ENCODE measurements at places on chromosomes 3 and 15. TPM values are rescaled to one million over a fixed set of nuclear protein-coding genes. Genes with fewer than 3 reads are reported as not detected.
A peak's percentile ranks its signal among the peaks of the same experiment; 100 is the strongest.

GRCh38 chr3:17023006-17023664 is 138.4 kb downstream of the PLCL2 start:
- peaks cover 37% of the 10 kb centered on the region for H3K4me1 ChIP-seq
- H3K27ac ChIP-seq, result peak overlapping the region; percentile 77
- H3K36me3 ChIP-seq, result peaks cover 35% of the 10 kb centered on the region
- DNase-seq, result peak; percentile 73
- H3K27me3 ChIP-seq, result no peaks in the 10 kb centered on the region

DNA sequence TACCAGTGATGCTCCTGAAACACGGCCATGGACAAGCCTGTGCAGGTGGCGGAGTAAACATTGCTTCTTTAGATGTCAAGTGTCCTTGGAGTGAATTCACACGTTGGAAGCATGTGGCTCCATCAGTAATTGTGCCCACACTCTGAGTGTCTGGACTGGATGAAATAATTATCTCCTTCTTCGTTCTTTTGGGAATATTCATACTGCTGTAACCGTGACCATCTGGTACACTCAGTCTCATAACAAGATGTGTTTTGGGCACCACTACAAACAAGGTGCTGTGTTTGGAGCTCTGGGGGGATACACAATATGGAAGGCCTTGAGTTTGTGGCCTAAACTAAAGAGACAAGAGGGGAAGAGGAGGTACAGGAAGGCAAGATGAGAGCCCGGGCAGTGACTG is 165.6 kb downstream of the APBA2 start:
- no peak overlapping the region for H3K27ac ChIP-seq
- no peaks in the 10 kb centered on the region for H3K27me3 ChIP-seq
- no peak overlapping the region for H3K4me3 ChIP-seq
- peaks cover 17% of the 10 kb centered on the region for H3K4me1 ChIP-seq
- DNase-seq, result no peak

DNA sequence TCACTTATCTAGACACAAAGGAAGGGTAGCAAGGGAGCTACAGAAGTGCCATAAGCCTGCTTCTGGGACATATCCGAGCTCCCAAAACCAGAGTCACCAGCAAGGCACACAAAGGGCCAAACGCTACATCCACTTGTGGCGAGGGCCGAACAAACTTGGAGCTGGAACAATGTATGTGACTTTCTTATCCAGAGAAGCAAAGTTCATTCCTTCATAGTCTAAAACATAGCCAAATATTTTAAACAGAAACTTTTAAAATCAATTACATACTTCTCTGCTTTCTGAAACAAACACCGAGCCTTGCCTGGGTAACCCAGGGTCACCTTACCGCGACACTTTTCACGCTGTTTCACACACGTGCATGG is 15.9 kb downstream of the ZXDC start:
- no peak overlapping the region for H3K27ac ChIP-seq
- DNase-seq, result no peak
- peaks cover 33% of the 10 kb centered on the region for H3K36me3 ChIP-seq
- H3K27me3 ChIP-seq, result no peaks in the 10 kb centered on the region
- H3K4me3 ChIP-seq, result no peak overlapping the region
- no peaks in the 10 kb centered on the region for H3K4me1 ChIP-seq

GRCh38 chr15:62046078-62046743 is 14.0 kb downstream of the VPS13C start:
- H3K4me3 ChIP-seq, result peak overlapping the region; percentile 62
- peak overlapping the region; percentile 79 for H3K27ac ChIP-seq
- DNase-seq, result no peak
- H3K36me3 ChIP-seq, result peaks cover 8% of the 10 kb centered on the region
- H3K4me1 ChIP-seq, result peaks cover 26% of the 10 kb centered on the region

DNA sequence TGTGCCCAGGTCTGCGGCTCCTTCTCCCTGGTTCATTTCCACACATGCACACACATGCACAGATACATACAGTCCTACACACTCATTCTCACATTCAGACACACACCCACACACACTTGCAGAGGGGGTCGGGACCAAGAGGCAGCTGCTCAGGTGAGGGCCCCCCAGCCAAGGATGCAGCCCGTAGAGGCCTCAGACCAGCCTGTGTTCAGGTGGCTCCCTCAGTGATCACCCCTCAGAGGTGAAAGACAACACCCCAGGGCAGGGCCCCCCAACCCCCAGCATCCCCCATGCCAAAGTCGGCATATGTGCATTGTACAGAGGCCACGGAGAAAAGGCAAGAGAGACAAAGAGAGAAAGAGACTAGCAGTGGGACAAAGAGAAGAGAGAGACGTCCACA is 5.9 kb upstream of the CORO2B start:
- H3K36me3 ChIP-seq, result no peaks in the 10 kb centered on the region
- peaks cover 3% of the 10 kb centered on the region for H3K4me1 ChIP-seq
- DNase-seq, result no peak

DNA sequence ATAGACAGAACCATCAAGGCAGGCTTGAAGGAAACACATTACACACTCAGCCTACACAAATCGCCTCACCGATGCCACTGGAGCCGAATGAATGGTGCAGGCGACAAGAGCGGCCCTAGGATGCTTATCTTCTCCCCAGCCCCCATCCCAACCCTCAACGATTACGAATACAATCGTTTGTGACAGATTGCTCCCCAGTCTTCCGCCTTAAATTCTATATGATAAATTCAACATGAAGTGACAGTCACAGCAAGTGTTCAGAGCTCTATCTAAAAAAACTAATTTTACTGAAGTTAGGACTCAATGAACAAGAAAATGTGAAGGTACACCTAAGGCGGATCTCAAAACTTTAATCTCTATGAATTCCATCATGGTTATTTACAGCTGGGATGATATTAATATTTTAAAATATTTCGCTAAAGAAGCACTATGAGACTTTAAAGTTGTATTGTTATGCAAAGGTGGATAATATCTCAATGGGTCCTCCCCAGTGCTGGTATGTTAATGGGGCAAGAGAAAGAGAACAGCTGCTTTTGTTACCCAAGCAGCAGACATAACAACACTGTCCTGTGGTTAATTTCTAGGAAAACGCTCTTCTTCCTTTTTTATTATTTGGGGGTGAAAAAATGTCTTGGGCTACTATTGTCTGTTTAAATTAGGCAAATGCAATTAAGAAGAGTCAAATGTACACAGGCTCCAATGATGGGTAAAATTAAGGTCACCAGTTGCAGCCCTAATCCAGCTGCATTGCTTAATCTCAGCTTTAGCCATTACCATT is 147.6 kb upstream of the NR2F2 start:
- no peak overlapping the region for H3K4me3 ChIP-seq
- no peak for DNase-seq
- H3K4me1 ChIP-seq, result no peaks in the 10 kb centered on the region

DNA sequence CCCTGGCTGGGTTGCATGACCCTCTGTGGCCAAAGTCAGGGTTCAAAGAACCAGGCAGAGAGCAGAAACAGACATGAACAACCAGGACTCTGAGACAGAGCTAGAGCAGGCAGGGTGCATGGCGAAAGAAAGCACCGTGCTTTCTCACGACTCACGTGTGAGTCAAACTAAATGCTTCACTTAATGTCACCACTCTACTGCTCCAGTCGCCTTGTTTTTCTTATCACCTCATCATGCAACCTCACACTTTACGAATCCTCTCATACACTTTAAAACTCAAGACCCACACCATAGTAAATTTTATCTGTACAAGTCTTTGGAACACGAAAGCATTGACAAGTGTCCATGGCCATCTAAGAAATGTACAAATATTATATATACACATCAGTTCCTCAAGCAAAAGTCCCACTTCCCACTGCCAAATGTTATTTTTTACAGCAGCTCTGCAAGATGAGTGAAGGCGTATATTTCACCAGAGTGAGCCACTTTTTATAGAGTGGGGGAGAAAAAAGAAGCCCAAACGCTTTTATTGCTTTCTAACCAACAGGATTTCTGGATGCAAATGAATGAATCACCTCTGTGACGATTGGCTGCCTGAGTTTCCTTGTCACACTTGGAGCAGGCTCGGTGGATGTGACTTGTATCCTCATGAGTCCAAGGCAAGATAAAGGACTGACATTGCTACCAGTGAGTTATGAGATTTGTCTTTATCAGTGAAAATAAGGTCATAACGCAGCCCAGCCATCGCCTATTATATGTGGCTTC is 16.0 kb upstream of the MEGF11 start:
- no peak for DNase-seq
- H3K4me3 ChIP-seq, result no peak overlapping the region
- peaks cover 28% of the 10 kb centered on the region for H3K27me3 ChIP-seq
- no peaks in the 10 kb centered on the region for H3K36me3 ChIP-seq
- H3K4me1 ChIP-seq, result no peaks in the 10 kb centered on the region

TMEM212 gene
- total RNA-seq, result not detected

- peaks cover 11% of the 10 kb centered on the region for H3K36me3 ChIP-seq
- DNase-seq, result no peak
- no peaks in the 10 kb centered on the region for H3K27me3 ChIP-seq
- peaks cover under 1% of the 10 kb centered on the region for H3K4me1 ChIP-seq
Measured at GRCh38 chr15:92116330-92116729, 262.8 kb downstream of the SLCO3A1 start.

DNA sequence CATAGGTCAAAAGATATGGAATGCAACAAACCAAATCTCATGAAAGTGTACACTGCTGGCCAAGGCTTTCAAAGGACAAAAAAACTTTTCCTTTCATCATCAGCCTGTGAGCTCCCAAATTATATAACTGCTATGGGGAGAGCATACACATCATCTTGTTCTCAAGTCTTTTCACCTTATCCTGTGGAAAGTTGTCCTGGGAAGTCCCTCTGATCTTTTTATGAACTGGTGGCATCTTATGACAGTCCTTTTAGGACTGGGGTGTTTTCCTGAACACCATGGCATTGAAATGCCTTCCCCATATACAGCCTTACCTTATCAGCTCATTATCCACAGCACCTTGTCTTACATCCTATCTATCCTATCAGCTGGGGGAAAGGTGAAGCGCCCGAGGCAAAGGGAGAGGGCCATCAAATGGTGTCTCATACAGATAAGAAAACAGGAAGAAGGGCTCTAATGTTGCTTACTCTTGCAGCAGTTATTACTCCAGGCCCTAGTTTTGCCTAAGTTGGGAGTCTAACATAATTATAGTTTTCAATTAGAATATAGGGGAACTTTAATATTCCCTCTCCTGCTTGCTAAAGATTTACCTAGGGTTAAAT is 61.5 kb upstream of the GOLIM4 start:
- H3K27me3 ChIP-seq, result peaks cover 19% of the 10 kb centered on the region
- no peak overlapping the region for H3K27ac ChIP-seq
- no peaks in the 10 kb centered on the region for H3K4me1 ChIP-seq

- DNase-seq, result no peak
- H3K27ac ChIP-seq, result no peak overlapping the region
- no peak overlapping the region for H3K4me3 ChIP-seq
- peaks cover 49% of the 10 kb centered on the region for H3K27me3 ChIP-seq
Measured at GRCh38 chr3:45049807-45050206, 23.7 kb downstream of the CLEC3B start.

THSD4 gene
- not detected for total RNA-seq

DNA sequence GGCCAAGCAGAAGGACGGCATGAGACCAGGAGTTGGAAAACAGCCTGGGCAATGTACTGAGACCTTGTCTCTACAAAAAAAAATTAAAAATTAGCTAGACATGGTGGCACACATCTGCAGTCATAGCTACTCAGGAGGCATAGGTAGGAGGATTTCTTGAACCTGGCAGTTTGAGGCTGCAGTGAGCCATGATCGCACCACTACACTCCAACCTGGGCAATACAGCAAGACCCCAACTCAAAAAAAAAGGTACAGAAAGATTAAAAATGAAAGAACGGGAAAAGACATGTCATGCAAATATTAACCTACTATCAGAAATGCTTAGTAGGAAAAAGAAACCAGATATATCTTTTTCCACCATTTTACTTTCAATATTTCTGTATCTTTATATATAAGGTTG is 99.6 kb upstream of the ATP11B start:
- H3K27me3 ChIP-seq, result peaks cover 29% of the 10 kb centered on the region
- no peak for DNase-seq
- no peaks in the 10 kb centered on the region for H3K36me3 ChIP-seq
- H3K4me1 ChIP-seq, result no peaks in the 10 kb centered on the region

ALDH1A2 gene
- total RNA-seq, result 0.82 TPM

PIGZ gene
- total RNA-seq, result 1.6 TPM

GABRR3 gene
- not detected for total RNA-seq

GRCh38 chr3:150238995-150239619 is 169.0 kb upstream of the TSC22D2 start:
- H3K27ac ChIP-seq, result no peak overlapping the region
- H3K36me3 ChIP-seq, result no peaks in the 10 kb centered on the region
- H3K4me3 ChIP-seq, result no peak overlapping the region
- H3K4me1 ChIP-seq, result no peaks in the 10 kb centered on the region
- DNase-seq, result no peak

HTR3E gene
- total RNA-seq, result not detected

GRCh38 chr3:126358038-126358815 is 1.0 kb upstream of the KLF15 start:
- H3K27me3 ChIP-seq, result peaks cover 55% of the 10 kb centered on the region
- H3K27ac ChIP-seq, result no peak overlapping the region
- H3K4me3 ChIP-seq, result peak overlapping the region; percentile 69
- H3K4me1 ChIP-seq, result peaks cover 11% of the 10 kb centered on the region
- no peak for DNase-seq
- H3K36me3 ChIP-seq, result no peaks in the 10 kb centered on the region

DNA sequence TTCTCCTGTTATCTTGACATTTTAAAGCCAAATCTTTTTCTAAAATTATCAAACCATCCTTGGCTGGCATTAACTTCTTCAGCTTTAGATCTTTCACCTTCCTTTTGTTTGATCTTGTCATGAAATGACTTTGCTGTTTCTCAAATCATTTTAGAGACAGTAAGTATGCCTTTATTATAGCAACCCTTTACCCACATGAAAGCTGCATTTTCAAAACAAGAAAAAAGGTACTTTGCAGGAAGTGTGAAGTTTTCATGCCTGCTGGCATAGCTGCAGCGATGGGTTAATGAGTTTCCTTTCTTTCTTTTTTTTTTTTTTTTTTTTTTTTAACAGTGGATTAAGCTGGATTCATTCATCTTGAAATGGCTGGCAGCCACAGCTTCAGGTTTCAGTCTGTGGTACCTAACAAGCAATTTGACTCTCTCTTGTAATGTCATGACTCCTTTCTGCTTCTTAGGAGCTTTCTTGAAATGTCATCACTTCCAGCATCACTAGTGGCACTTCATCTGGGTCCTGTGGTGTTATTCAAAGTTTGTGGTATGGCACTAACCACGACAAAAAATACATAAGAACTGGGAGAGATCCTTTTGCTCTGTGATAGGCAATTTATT is 18.8 kb downstream of the SLC25A26 start:
- DNase-seq, result no peak
- H3K4me3 ChIP-seq, result no peak overlapping the region
- H3K27ac ChIP-seq, result no peak overlapping the region
- peaks cover 25% of the 10 kb centered on the region for H3K4me1 ChIP-seq
- peaks cover 66% of the 10 kb centered on the region for H3K36me3 ChIP-seq

SMAD6 gene
- 0.14 TPM for total RNA-seq

DNA sequence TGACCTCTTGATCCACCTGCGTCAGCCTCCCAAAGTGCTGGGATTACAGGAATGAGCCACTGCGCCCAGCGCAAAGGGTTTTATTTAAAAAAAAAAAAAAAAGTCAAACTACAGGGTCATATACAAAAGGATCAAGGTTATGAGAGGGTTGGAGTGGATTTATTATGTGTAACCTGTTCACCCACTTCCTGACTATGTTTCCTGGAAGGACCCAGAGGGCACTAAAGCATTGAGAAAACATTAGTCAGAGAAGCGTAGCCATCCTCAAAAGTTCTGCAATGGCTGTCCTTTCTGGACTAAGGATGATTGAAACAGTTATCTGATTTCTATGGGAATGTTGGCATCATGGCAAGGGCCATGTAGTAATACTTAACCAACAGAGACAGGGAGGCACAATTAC is 7.3 kb upstream of the SCAPER start:
- no peak overlapping the region for H3K27ac ChIP-seq
- H3K4me3 ChIP-seq, result no peak overlapping the region
- H3K27me3 ChIP-seq, result peaks cover 4% of the 10 kb centered on the region

SLC28A1 gene
- total RNA-seq, result not detected

KCNMB3 gene
- 1.4 TPM for total RNA-seq

Measured in activated CD8-positive, alpha-beta memory T cell treated with anti-CD3 and anti-CD28 coated beads, Interleukin-2, amount 10 ng/mL, durations not matched to agents 7 days and 5 days (primary cell).